HTR-8/SVneo (cell line): ENCODE measurements at places on chromosomes 13 and 19.

- no peak for DNase-seq
Measured at GRCh38 chr19:5694167-5694955, 4.3 kb downstream of the RPL36 start.

DNA sequence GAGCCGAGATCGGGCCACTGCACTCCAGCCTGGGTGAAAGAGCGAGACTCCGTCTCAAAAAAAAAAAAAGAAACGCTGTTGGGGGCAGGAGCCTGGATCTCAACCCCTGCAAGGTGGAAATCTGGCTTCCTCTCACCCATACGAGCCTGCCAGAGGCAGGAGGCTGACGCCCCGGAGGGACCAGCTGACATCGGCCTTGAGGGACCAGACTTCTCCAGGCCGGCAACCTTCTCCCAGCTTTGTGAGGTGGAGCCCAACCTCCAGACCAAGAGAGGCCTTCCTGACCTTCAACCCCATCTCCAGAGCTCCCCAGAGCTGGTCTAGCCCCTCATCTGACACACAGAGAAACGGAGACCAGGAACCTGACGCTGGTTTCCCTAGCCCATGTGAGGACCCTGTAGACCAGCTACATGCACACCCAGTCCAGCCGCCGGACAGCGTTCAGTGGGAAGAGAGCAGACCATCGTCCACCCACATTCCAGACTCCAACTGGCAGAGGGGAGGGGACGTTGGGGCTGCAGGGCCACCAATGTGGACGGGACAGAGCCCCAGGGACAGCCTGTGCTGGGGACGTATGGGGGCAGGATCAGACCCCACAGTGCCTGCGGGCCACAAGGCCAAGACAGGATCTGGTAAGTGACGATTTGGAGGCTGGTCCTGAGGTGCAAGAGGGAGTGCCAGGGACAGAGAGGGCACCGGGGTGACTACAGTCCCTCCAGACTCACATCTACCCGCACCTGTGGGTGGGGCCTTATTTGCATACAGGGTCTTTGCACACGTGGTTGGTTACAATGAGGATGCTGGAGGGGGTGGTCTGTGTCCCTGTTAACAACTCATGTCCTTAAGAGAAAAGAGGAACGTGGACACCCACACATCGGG is 11.4 kb downstream of the SBNO2 start:
- no peak for DNase-seq

DNA sequence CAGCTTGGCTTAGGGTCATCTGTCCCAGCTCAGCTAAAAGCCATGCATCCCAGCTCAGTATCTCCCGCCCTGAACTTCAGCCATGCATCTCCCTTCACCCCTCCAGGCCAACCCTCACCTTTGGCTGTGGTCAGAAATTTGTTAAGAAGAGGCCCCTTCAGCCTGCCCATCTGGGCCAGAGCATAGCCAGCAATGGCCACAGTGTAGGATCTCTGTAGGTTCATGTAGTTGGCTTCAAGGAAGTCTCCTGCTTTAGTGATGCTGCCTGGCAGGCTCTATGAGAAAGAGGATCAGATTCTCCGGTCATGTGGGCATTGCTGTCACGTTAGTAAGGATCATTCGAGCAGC is 16.6 kb upstream of the TNFSF14 start:
- no peak for DNase-seq

DNA sequence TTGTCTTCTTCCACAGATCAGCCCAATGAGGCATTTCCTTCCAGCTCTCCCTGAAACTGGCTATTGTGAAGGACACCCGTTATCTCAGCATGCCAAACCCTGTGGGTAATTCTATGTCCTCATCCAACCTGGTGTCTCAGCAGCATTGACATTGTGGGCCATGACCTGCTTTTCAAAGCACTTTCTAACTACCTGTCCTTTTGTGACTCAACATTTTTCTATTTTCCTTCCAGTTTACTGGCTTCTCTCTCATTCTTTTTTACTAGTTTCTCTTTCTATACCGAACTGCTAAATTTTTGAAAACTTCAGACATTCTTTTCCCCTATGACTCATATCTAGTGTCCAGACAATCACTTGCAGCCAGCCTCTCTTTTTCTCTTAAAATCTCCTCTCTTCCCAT is 136.4 kb upstream of the HTR2A start:
- no peak for DNase-seq

DNA sequence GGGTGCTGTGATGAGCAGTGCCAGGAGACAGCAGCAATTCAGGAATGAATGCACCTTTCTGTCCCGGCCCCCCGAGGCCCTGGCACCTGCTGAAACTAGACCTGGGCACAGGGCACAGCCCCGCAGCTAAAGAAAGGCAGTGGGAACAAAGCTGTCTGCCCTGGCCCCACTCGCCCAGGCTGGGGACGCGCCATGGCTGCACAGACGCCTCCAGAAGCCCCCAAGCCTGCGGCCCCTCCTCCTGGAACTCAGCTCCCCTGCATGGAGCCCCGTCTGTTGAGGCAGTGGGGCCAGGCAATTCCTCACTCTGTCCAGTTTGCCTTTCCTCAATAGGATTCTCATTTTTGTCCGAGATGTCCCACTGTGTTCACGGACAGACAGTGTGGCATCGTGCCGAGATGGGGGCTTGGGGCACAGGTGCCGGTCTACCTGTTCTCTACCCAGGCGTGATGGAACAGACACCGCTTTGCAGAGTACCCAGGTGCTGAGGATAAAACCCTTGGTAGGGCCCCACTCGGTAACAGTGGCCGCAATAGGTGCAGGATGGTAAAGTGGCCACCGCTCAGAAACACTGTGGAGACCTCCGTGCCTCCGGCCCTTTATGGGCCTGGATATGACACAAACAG is 146.5 kb upstream of the SOX1 start:
- no peak for DNase-seq

GRCh38 chr13:50466456-50466855 is 377.0 kb downstream of the DLEU7 start:
- no peak for DNase-seq

- no peak for DNase-seq
Measured at GRCh38 chr13:85521657-85522056, 277.6 kb downstream of the SLITRK6 start.

- DNase-seq, result no peak
Measured at GRCh38 chr13:43934273-43934672, 54.6 kb downstream of the LACC1 start.

GRCh38 chr19:48397263-48398101 is 4.0 kb downstream of the GRIN2D start:
- no peak for DNase-seq

DNA sequence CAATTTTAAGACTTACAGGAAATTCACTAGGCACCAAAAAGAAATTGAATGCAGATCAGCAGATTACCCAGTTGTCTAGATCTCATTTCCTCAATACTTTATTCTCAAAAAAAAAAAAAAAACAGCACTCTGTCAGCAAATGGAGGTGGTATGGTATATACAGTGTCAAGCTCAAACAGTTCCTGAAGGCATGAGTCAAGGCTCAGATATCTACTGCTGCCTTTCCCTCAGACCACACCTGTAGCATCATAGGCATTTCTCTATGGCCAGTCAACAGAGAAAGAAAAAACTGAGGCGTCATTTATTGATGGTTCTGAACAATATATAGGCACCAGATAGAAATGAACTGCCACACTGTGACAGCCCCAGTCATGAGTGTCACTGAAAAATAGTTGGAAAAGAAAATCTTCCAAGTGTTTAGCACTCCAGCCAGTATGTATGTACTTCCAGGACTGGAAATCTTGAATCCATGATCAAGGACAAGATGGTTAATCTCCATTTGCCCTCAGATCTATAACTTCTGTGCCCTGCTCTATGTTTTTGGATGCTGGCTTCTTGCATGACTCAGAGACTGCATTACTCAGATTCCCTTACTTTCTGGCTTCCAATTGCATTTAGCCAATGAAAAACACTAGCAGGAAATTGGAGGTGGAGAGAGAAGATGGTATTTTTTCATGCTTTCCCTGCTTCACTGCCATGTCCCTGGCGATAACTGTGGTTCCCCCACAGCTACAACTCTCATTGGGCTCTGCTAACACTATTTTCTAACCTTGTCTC is 8.4 kb upstream of the COG3 start:
- DNase-seq, result no peak

DNA sequence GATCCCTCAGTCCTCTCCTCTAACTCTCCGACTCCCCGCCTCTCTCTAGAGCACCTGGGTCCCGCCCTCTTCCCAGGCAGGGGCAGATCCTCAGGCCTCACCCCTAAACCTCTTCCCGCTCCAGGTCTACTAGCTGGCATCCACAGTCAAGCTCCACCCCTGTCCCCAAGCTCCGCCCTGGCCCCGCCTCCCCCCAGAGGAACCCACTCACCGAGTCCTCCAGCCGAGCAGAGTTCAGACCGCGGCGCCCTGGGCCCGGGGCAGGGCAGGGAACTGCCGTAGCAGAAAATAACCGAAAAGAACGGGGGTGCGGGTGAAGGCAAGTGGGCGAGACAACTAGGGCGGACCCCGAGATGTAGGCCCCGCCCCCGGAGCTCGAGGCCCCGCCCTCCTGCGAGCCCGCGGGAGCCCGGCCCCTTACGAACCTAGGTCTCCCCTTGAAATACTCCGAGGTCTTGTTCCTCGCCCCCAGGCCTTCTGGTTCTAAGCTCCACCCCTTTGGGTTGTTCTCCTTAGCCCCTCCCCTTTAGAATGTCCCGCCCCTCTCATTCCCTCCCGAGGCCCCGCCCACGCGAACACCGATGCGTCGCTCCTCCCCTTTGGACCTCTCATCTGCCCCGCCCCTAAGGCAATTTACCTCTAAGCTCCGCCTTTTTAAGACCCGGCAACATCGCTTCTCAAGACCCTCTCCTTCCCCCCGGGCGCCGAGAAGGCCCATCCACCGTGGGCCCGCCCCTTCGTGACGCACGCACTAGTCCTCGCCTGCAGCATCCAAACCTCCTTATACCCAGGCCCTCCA is at the start of gene GGN:
GGN (minus strand) TSS at position 485 of the 799 bp plus-strand sequence. CDS start 773 bp downstream, outside the sequence.
- DNase-seq, result peak; percentile 91

DNA sequence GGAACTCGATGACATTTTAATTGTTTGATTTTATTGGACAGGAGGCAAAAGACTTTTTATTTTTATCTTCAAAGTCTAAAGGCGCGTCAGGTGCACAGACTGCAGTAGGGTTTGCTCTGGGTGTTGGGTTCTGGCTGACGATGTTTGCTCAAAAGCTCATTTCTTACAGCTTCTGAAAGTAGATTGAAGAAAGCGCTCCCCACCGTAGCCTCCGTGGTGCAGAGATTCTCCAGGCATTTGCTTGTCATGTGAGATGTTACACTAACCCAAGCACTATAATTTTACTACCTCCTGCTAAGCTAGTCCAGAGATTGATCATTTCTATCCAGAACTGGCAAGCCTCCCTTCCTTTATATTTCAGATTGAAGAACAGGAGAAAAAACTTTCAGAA is 14.5 kb upstream of the ATP11A start:
- no peak for DNase-seq

DNA sequence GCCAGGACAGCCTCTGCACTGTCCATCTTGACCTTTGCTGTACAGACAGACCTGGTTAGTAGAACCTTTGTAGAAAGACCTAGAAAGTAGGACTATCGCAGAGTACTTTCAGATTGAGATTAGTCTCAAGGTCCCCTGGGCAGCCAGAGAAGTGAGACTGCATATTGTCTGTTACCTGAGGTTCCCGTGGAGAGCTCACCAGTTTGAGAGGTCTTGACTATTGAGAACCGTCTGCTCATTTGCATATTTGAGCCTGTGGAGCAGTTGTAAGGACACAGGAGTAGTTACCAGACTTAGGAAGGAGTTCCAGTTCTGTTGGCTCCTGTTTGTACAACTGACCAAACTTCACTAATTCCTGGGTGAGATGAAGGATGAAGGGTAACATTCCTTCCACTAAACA is 66.2 kb downstream of the SPATA13 start:
- DNase-seq, result no peak

GRCh38 chr13:108850691-108851090 is 221.3 kb downstream of the MYO16 start:
- no peak for DNase-seq

- DNase-seq, result no peak
Measured at GRCh38 chr13:77729502-77730221, 32.2 kb downstream of the SLAIN1 start.

DNA sequence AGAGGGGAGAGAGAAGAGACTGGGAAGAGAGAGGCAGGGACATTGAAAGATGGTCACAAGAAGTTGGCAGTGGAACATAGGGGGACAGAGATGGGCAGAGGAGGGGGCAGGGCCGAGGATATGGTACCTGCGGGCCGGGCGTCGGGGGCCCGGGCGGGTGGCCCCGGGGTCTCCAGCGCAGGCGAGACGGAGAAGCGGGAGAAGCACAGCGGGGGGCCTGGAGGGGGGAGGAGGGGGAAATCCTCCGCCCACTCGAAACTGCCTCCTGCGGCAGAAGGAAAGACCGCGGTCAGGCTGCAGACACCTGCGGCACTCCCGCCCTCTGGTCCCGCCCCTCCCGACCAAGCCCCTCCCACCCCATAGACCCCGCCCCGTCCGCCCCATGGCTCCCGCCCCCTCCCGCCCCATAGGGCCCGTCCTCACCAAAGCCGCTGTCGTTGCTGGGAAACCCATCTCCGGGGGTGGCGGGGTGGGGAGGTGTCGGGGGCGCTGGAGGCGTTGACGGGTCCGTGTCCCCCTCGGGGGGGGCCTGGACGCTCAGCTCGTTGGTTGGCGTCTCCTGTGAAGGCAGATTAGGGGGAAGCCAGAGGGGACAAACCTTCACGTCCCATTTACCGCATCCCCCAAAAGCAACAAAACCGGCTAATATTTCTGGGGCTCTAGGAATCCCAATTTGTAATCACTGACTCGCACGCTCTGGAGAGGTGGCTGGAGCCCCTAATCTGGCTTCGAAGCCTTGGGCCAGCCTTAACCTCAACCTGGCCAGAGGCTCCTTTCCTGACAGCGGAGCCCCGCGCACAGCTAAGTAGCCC is 20.4 kb downstream of the LMTK3 start:
- DNase-seq, result no peak

DNA sequence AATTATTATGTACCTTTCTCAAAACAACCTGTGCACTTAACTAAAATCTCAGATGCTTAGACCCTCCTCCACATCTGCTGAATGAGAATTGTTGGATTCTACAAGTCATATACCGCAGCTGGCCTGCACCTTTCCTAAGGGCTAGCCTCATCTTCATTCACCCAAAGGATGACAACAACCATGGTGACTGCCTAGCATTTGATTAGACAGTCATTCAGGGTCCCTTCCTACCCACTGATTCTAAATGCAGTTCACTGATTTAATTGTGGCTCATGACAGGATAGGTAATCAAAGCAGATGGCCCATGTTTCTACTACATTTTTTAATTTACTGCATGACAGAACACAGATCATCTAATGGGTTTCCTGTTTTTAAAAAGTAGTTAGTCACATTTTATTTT is 551.9 kb upstream of the SLC10A2 start:
- DNase-seq, result no peak

- no peak for DNase-seq
Measured at GRCh38 chr13:109157275-109157674, 527.9 kb downstream of the MYO16 start.
